Natural killer cell (primary cell): ENCODE measurements at places on chromosomes 2 and 18. TPM values are rescaled to one million over a fixed set of nuclear protein-coding genes. Genes with fewer than 3 reads are reported as not detected.

The MATN3 gene
- not detected for total RNA-seq

The NT5DC4 gene
- total RNA-seq, result 0.45 TPM

DNA sequence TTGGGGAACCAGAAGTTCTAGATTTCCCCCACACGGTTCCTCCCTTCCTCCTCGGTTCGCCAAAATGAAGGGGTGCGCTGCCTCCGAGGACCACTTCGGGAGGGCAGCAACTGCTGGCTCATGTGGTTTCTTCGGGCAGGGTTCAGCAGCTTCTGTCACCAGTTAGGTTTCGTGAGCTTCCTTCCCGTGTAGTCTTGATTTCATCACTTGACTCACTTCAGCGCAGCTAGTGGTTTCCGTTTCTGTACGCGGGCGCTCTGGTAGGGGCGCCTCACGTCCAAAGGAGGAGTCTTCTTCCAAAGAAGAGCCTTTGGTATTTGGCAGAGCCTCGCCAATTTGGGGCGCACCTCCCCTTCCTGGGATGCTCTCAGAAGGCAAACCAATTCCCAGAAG, 485 bp upstream of the GALNT3 start:
- DNase-seq, result peak; percentile 76

DNA sequence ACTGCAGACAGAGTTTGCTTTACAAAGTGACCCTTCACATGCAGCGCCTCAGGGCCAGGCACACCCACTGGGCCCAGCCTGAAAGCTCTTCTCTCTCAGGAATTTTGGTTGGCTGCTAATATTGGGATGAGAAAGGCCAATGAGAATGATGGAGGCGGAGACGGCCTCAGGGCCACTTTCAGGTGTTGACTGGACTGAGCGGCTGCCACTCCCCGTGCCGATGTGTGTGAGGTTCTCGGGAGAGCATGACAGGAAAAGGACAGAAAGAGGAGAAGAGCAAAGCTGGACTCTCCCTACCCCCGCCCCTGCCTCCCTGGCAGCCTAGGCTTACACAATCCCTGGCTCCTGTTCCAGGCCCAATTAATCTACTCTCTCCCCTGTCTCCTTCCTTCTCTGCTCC, 155.7 kb downstream of the CELF4 start:
- DNase-seq, result no peak

DNA sequence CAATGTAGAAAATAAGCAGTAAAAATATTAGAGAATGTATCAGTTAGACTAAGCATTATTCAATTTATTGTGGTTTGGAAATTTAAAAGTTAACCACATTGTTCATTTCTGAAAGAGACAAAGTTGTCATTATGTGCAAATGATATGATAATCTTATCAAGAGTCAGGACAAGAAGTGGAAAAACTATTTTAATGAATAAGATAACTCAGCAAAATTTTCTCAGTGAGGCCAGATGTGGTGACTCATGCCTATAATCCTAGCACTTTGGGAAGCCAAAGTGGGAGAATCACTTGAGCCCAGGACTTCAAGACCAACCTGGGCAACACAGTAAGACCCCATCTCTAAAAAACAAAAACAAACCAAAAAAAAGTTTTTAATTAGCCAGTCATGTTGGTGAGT, 39.5 kb upstream of the CERS6 start:
- DNase-seq, result no peak

- DNase-seq, result no peak
These were observed 2.8 kb downstream of the UGT1A8 start for GRCh38 chr2:233620204-233620603.

DNA sequence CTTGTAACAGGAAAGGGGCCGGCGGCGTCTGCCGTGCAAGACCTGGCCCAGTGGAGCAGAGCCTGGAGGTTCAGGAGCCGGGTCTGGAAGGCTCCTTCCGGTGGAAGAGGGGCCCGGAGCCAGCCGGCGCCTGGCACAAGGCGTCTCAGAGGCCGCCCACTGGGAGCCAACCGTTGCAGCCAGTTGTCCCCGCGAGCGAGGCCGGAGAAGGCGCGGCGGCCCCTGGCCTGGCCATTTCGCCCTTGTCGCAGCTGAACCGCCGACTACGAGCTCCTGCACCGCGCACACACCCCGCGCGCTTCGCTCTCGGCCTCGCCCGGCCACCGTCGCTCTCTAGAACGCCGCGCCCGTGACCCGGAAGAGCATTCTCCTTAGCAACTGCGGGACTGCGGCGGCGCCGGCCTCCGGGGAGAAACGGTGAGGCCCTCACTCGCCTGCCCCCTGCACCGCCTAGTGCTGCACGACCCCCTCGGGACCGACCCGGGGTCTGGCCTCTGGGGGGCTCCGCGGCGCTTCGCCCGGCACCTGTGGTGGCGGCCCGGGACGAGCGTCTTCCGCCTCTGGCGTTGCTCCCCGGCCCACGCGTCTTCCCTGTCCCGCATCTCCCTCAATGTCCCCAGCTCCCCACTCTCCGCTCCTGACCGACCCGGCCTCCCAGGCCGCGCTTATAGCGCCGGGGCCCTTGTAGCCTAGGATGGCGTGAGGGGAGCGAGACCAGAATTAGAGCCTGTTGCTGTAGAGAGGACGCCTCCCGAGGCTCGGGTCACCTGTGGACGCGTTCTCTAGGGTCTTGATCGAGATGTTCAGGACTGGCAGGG, at the start of gene DIS3L2:
DIS3L2 (plus strand) TSS at position 365 of the 818 bp plus-strand sequence. CDS start 53,215 bp downstream, outside the sequence.
- peak; percentile 89 for DNase-seq

The SPATA3 gene
- not detected for total RNA-seq
